ENCODE measurements at places on chromosomes 2 and 18.

DNA sequence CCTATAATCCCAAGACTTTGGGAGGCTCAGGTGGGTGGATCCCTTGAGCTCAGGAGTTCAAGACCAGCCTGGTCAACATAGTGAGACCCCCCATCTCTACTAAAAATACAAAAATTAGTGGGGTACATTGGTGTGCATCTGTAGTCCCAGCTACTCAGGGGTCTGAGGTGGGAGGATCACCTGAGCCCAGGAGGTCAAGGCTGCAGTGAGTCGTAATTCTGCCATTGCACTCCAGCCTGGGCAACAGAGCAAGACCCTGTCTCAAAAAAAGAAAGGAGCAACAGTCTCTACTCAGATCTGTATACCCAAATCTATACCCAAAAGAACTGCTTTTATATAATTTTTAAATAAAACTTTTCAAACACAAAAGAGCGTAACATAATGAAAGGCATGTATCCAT, 5.5 kb upstream of the HSBP1L1 start:
- no peak for DNase-seq

DNA sequence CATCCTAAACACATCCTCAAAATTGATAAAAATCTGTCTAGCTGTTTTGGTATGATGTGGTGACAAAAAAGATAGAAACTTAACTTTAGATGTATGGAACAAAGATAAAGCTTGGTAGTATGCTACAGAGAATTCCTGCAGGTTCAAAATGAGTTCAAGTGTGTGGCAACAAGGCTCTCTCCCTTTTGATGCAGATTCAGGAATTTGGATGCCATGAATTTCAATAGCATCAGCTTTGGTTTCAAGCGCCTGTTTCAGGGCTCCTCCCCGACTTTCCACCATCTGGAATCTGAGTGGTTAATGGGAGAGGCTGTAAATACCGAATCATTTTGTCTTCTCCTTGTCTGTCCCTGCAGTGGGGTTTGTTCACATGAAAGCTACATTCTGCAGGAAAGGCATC, 180.6 kb downstream of the MTX2 start:
- no peak for DNase-seq

DNA sequence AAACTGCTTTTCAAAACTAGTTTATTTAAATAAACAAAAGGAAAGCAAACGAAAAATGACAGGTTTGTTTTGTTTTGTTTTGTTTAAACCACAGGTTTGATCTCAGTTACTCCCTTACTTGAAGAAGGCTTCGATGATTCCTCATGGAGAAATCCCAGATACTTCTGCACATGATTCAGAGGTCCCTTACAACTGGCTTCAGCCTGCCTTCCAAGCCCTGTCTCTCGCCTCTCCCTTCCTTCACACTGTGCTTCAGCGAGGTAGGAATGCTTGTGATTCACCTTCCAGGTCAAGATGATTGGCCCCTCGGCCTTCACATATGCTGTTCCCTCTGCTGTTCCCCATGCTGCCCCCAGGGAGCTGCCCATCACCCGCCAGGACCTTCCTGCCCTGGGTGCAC, 104.1 kb upstream of the ITGA6 start:
- no peak for DNase-seq

DNA sequence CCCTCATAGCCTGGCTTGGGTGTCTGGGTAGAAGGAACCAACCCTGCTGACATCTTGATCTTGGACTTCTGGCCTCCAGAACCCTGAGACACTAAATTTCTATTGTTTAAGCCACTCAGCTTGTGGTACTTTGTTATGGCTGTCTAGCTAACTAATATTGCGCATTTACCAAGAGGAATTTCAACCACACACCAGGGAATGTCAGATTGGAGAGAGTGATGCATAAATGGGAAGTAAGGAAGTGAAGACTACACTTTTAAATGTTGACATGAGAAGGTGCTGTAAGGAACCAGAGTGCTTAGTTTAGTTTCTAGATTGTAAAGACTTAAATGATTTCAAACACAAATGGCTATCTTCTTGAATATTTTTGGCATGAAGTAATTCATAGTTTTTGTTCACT, 98.9 kb upstream of the ITGB6 start:
- no peak for DNase-seq

DNA sequence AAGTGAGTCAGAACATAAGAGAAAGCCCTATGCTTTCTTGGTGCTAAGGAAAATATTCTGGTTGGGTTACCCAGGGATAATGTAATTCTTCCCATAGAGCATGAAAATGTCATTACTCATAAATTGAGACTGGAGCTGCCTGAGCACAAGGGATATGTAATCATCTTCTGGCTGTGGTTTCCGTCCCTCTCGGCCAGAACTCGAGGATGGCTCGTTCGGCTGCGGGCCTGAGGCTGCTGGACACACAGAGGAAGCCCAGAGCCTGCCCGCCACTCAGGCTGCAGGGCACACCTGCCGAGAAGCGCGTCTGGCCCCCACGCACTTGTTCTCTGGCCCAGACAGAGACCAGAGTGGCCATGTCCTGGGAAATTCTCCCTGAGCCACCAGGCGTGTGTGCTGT, 104.9 kb downstream of the ASAP2 start:
- no peak for DNase-seq

GRCh38 chr2:147108548-147108947, 736.3 kb upstream of the ACVR2A start:
- DNase-seq: no peak

DNA sequence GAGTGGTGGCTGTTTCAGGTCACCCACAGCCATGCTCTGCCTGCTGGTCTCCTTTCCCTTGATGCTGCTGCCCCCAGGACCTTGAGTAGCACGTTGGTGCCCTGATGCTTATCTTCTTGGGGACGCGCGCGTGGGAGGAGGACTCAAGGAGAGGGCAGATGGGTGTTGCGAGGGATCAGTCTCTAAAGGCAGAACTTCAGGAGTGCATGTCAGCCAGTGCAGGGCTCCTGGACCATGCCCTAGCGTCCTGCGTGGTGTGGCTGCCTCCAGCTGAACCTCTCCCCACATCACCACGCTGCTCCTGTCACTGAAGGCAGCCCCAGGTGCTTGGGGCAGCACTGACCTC, 62.5 kb upstream of the GLI2 start:
- no peak for DNase-seq

DNA sequence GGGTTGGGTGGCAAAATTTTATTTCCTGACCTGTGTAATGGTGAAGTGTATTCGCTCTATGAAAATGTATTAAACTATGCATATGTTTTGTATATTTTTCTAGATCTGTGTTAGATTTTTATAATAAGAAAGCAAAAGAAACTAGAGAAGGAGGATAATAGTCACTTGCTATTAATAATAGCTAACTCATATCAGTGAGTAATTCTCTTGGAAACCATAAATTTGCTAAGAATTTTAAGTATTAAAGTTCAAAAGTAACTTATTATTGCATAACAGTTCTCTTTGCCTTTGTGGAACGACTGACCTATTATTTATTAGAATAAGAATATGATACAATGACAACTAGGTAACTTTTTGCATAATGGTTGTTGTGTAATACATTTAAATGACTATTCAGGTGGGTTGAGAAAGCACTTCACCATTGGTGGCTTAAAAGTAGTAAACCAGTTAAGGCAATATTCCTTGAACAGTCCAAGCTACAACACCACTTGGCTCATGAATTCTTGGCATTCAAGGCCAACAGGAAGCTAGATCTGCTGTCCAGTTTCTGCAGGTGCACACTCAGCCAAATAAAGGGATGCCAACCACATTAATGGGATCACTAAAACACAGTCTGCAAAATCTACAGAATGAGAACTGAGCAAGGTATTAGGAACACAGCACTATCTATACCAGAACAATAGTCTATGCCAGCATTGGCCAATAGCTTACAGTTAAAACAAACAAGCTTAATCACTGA, 921.3 kb downstream of the CPS1 start:
- DNase-seq: no peak

- no peak for DNase-seq
Observed at GRCh38 chr2:26020231-26020640, 13.6 kb upstream of the RAB10 start.

DNA sequence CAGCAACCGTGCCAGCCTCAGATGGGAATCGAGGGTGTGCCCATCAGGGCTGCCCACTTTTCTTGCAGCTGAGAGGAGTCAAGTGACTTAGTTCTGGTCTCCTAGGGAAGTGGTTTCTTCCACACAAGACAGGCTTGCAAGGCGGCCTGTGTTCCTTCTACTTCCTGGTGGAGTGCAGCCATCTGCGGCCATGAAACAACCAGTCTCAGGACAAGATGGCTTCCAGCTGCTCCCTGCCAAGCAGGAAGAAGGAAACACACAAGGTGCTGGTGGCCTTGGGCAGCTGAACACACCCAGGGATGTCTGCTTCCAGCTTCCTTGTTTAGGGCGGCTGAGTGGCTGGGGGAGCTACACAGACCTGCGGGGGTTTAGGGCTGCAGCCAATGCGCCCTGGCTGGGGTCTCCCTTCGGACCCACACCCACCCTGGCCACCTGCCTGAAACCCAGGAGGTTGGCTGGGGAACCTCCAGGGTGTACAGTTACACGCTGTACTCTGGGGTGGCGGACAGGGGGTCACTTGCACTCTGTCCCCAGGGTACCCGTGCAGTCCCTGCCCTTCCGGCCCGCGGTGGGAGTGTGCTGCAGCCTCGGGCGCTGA, 34.7 kb downstream of the PTPN18 start:
- no peak for DNase-seq

- no peak for DNase-seq
Observed at GRCh38 chr2:100855084-100855483, 35.1 kb downstream of the NPAS2 start.

- no peak for DNase-seq
Observed at GRCh38 chr2:219520079-219520478, 5.8 kb downstream of the ASIC4 start.

- no peak for DNase-seq
Observed at GRCh38 chr2:155412598-155412997, 714.1 kb downstream of the KCNJ3 start.

GRCh38 chr18:45521136-45521535, 94.1 kb upstream of the SLC14A2 start:
- DNase-seq: no peak

DNA sequence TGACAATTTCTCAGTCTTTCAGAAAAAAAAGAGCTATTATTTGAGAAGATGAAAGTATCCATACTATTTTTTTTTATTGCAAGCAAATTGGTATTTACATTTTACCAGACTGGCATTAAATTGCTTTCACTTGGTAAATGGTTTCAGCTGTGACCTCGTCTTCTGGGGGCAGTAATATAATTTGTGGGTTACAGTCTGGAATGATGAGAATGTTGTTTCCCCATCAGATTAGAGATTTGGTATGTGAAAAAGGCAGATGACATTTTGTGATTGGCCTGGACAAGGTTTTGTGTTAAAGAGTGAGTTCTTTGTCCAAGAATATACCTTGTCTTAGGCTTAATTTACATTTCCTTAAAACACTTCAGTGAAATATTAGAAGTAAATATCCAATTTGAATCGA, 390.1 kb upstream of the ST6GAL2 start:
- no peak for DNase-seq
